ENCODE measurements at places on chromosomes 12 and 14. TPM values are rescaled to one million over a fixed set of nuclear protein-coding genes. Genes with fewer than 3 reads are reported as not detected.

- DNase-seq, result no peak
These were observed 64.9 kb upstream of the KITLG start for GRCh38 chr12:88644946-88645702.

DNA sequence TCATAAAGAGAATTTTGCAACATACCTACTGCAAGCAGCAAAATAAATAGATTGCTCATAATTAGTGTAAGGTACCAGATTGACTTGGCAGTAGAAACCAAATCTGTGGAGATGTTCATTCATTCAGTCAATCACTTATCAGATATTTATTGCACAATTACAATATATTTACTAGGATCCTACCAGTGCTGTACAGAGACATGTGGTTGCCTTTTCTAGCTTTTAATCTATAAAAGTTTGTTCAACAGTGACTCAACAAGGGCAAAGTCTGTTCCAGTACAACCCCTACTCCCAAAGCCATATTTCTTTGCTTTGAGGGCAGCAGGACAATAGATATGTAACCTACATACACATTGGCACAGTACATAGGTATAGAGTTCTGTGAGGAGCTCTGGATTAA lies 27.3 kb downstream of the ABCD2 start:
- DNase-seq, result no peak

The PSEN1 gene
- total RNA-seq, result 64.6 TPM

DNA sequence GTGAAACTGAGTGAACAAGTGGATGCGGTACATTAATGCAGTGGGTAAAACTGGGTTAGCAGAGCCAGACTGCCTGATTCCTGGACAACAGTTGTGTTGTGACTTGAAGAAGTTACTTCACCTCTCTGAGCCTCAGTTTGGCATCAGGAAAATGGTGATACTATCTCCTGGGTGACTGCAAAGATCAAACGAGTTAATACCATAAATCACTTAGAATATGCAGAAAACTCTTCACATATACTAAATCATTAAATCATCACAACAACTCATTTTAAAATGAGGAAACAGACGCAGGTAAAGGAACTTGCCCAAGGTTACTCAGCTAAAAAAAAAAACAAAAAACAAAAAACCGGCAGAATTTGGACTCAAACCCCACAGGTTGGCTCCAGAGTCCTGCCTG lies 811 bp downstream of the MTERF2 start:
- no peak for DNase-seq

DNA sequence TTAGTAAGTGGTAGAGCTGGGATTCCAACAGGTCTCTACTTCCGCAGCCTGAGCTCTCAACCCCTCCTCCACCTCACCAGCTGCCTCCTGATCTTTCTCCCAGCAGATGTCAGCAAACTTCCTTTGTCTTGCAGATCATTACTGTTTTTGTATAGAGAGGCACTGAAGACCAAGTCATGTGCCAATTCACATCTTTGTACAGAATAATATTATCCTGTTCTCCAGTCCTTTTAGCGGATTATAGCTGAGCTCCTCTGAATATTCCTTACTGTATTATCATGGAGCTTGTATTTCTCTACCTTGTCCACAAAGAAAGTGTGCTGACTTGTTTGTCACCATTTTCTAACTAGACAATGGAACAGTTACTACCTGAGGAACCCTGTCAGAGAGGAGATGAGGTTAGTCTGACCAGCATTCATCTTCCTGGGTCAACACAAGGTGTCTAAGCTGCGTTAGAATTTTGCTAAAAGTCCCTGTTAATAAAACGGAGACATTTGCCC lies 142.3 kb upstream of the ARHGAP5 start:
- DNase-seq, result no peak

The GLT1D1 gene
- 0.11 TPM for total RNA-seq

The ZNF839 gene
- total RNA-seq, result 10.1 TPM

GRCh38 chr12:4388032-4388431 lies 8.5 kb upstream of the FGF23 start:
- DNase-seq, result no peak

The CCDC177 gene
- not detected for total RNA-seq

GRCh38 chr14:90179809-90180779 lies 76.3 kb upstream of the PSMC1 start:
- DNase-seq, result no peak

- no peak for DNase-seq
These were observed 73.3 kb upstream of the PLXNC1 start for GRCh38 chr12:94074980-94075629.

DNA sequence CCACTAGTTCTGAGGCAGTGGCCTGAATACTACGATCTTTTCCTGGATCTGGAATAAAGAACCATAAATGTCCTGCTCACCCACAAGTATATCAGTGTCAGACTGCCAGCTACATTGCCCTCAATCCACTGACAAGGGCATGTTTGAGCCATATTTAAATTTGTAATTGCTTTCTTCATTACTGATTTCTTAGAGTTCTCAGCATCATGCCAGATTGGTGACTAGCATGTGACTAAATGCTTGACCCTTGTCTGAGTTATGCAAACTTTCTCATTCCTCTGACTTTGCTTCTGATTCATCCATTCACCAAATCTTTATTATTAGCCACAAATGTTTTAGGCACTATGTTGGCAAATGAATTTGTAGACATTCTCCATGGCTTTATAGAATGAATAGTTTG lies 143.6 kb upstream of the SLC16A7 start:
- DNase-seq, result no peak

The SCNN1A gene
- 3.2 TPM for total RNA-seq

The NGB gene
- total RNA-seq, result not detected

The RPL41 gene
- total RNA-seq, result 3,580 TPM

The PTPRQ gene
- total RNA-seq, result 0.35 TPM

- DNase-seq, result no peak
These were observed 164.1 kb downstream of the ITPR2 start for GRCh38 chr12:26668847-26669246.

DNA sequence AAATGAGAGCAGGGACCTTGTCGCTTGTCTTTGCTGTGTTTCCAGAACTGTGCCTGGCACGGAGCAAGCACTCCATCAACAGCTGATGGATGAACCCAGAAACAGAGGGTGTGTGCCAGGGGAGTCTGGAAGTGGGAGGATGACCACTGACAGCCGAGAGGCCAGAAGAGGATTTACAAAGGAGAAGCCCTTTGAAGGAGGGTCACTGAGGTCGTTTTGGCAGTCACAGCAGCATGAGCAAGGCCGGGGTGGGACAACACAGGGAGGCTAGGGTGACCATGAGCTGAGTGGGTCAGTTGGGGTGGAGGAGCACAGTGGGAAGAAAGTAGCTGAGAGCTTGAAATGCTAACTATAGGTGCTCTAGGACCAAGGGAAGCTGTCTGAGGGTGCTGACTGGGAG lies 199.6 kb downstream of the NTF3 start:
- no peak for DNase-seq

- no peak for DNase-seq
These were observed 278.7 kb downstream of the ITPR2 start for GRCh38 chr12:26554332-26554731.

DNA sequence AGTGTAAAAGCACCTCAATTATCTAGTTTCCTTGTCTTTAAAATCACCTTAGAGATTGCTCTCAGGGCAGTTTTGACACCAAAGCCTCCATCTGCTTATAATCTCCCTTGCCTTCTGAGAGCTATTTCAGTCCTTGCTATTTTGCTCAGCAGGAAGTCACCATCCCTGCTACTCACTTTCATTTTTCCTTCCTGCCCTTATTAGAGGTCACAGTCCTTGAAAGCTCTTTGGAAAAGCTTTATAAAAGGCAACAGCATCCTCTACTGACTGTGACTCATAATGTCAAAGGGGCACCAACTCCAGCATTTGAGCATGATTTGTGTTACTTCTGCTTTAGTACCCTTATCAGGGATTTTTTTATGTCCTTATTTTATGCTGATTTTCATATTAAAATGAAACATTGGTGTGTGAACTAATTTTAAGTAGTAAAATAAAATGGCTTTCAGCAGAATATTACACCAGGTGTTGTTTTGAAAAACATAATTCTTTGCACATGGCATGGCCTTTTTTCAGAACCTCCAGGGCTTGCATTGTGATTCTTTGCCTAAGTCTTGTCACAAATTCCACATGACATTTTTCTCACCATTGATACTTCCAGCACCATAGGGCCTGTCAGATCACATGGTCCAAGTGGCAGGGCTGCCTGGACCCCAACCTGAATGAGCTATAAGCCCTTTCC lies 213.0 kb downstream of the ADAMTS20 start:
- no peak for DNase-seq

The SLC38A4 gene
- total RNA-seq, result 11.4 TPM

The TAS2R19 gene
- total RNA-seq, result 3.7 TPM

- DNase-seq, result no peak
These were observed 20.9 kb upstream of the CALM1 start for GRCh38 chr14:90375934-90376333.
